ENCODE measurements at places on chromosomes 6 and 20. TPM values are rescaled to one million over a fixed set of nuclear protein-coding genes. Genes with fewer than 3 reads are reported as not detected.
A peak's percentile ranks its signal among the peaks of the same experiment; 100 is the strongest.

The PAK5 gene
- 0.48 TPM for polyA plus RNA-seq

The NKAIN4 gene
- 41.5 TPM for polyA plus RNA-seq

The GTSF1L gene
- not detected for polyA plus RNA-seq

The HLA-DOA gene
- polyA plus RNA-seq: 5.3 TPM

The HMGCLL1 gene
- polyA plus RNA-seq: 2.6 TPM

The PDYN gene
- polyA plus RNA-seq: 0.23 TPM

The SYCP2 gene
- polyA plus RNA-seq: 5.0 TPM

The KCNG1 gene
- 4.7 TPM for polyA plus RNA-seq

- no peak for DNase-seq
These were observed 67.5 kb downstream of the NDUFAF5 start for GRCh38 chr20:13852306-13852705.

DNA sequence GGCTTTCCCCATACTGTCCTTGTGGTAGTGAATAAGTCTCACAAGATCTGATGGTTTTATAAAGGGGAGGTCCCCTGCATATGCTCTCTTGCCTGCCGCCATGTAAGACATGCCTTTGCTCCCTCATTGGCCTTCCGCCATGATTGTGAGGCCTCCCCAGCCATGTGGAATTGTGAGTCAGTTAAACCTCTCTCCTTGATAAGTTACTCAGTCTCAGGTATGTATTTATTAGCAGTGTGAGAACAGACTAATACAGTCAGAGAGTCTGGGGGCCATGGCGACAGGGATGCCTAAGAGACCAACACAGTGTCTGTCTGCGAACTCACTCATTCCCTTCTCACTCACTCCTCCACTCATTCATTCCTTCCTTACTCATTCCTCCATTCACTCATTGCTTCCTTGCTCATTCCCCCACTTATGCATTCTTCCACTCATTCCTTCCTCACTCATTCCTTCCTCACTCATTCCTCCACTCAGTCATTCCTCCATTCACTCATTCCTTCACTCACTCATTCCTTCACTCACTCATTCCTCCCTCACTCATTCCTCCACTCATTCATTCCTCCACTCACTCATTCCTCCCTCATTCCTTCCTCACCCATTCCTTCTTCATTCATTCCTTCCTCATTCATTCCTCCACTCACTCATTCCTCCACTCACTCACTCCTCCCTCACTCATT is 137.5 kb upstream of the AGPAT4 start:
- no peak for DNase-seq

DNA sequence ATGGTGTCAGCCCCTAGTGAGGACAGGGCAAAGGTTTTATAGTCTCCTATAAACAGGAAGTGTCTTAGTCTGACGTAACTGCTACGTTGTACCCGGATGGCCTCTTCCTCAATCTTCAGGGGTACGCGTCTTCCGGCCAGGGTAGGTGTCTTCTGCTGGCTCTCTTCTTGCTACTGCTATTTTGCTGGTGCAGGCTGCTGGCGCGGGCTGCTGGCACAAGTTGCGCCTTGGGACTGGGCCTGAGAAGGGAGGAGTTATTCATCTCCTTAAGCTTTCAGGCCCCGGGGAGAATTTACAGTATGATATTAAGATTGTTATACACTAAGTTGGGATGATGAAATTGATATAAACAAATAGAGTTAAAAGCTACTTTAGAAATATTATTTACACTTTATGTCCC is 74.4 kb downstream of the HDGFL1 start:
- DNase-seq: no peak

GRCh38 chr20:37711001-37711400 is 17.2 kb downstream of the CTNNBL1 start:
- no peak for DNase-seq

GRCh38 chr20:41318271-41318649 is 729 bp upstream of the ZHX3 start:
- DNase-seq: no peak

GRCh38 chr6:158121335-158121734 is 46.7 kb downstream of the SERAC1 start:
- no peak for DNase-seq

DNA sequence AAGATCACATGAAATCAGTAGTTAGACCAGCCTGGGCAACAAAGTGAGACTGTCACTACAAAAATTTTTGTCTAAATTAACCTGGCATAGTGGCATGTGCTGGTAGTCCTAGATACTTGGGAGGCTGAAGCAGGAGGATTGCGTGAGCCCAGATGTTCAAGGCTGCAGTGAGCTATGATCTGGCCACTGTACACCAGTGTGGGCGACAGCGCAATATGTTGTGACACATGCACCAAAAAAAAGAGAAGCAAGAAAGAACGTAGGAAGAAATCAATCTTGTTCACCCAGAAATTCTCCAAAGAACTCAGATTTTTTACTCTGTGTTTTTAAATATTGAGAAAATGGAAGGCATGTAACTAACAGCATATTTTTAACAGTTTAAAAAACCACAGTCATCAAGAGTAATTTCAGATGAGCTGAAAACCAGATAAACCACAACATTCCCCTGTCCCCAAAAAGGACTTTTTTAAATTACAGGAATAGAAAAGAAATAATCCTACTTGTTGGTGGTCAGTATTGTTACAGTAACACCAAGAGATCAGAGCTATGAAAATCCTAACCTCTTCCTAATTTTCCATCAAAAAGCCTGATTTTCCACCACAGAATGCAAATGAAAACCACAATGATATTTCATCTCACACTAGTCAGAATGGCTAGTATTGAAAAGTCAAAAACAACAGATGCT is 240.2 kb downstream of the KHDC1L start:
- no peak for DNase-seq

DNA sequence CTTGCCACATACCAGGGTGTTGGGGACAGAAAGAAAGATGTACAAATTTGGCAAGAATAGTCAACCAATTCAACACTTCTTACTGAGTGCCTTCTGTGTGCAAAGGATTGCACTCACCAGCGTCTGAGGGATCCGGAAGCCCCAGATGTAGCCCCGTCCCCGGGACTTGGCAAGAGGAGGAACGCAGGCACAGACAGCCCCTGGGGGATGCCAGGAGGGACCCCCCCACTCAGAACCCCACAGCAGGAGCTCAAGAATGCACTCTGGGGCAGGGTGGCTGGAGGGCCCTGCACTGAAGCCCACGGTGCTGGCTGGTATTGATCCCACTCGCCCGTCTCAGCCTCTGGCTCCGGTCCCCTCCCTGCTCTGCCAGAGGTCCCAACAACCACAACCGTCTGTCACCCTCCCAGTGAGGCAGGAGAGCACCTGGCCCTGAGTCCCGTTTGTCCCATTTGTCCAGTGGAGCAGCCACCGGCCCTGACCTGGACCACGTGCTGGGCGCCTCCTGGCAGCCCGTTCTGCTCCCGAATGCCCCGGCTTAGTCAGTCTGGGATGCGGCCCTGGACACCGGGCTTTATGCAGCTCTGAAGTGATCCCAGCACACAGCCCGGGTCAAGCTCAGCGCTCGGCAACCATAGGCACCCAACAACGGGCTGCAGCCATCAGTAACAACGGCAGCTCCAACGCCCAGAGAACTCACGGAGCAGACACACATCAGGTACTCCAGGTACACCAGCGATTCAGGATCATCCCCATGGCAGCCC is 128.7 kb downstream of the DLL1 start:
- DNase-seq: no peak

DNA sequence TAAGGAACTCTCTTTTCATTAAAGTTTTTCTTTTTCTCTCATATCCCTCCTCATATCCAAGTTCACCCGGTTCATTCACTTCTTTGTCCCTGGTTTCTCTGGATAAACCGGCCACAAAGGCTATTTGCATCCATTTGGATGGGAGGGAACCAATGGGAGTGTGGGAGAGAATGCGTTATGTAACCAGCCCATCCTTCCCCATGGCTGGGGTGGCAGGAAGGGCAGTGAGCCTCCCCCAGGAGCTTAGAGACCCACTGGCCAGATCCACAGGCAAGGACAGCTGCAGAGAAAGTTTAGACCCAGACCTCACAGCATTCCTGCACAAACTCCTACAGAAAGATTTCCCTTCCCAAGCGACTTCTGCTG is 10.7 kb downstream of the CASS4 start:
- DNase-seq: no peak

DNA sequence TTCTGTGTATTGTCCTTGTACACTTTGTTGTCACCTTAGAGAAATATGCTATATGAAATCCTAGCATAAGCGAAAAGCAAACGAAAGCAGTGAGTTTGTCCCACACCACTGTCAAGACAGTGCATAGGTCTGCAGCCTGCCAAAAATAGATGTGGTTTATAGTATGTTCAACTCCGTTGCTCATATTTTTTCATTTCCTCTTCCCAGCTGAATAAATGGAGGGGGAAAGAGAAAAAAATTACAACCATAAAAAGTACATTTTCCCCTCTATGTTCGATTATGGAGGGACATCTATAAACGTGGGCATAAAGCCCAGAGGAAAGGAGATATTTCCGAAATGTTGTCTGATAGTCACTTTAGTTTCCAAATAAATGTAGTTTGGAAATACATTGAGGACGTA is 25.8 kb downstream of the PRL start:
- DNase-seq: no peak

DNA sequence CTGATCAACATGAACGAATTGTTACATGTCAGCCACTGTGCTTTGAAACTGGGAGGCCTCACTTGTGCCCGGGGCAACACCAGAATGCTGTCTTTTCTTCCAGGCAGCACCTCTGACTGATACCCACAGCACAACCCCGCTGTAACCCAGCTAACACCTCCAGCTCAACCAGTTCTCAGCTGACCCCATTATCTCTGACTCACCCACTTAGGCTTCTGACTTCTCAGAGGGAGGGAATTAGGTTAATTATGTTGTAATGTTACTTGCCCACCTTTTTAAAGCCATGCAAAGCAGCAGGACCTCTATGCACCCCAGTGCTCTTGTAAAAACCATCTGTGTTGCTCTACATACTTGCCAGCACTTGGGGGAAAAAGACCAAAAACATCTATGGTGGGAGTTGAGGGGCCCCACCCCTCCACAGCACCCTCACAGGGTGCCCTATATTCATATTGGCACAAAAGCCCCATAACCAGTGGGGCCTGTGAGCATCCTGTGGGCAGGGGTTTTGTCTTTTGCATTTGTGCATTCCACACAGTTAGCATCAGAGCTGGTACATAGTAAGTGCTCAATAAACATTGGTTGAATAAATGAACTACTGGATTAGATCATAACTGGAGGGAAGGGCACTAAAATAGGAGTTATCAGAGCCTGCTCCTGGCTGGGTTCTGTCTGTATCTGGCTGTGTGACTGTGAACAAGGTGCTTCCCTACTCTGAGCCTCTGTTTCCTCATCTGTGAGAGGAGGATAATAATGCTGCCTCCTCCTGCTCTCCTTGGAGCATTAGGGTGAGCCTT is 22.3 kb downstream of the BNIP5 start:
- no peak for DNase-seq

DNA sequence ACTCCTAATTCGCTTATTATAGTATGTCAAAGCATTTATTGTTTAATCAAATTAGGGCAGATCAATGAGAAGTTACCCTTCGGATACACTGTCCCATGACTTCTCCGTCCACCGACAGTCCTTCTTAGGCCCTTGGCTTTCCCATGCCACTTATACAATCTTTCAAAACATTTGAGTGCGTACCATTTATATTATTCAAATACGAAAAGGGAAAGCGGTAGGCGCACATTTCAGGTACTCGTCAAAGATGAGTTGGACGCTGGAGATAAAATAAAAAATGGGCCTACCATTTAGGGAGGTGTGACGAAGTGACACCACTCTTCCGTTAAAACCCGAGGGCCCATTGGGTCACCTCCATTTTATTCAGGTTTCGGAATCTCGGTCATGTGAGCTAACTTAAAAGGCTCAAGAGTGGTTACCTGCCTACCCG is 542 bp upstream of the AFG1L start:
- no peak for DNase-seq

DNA sequence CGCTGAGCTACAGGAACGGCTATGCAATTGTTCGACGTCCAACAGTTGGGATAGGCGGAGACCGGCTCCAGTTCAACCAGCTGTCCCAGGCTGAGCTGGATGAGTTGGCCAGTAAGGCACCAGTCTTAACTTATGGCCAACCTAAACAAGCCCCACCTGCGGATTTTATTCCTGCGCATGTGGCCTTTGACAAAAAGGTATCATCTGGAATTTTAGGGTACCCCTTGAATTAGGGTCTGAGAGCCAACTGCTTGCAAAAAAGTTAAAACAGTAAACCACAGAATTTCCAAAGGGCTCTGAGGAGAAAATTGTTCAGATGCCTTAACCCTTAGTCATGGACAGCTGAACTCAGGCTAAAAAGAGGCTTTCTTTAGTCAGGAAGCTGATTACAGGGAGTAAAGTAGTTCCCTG is 3.8 kb downstream of the EFHC1 start:
- no peak for DNase-seq

DNA sequence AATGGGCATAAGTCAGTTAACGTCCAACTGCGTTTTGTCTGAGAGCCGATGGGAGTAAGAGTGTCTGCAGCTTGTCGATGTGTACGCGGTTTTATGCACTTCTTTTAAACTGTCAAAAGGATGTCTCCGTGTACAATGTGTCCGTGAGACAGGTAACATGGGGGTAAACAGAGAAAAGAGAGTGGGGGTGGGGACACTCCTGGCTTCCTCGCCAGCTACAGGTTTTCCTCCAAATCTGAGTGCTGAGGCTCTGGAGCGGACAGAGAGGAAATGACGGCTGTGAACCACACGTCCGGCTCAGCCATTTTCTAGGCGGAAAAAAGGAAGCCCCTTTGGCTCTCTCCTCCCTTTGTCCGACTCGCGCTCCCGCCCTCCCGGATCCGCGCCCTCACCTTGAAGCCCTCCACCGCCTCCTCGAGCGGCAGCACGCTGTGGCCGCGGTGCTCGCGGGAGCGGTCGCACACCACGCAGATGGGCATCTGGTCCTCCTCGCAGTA is 916 bp downstream of the TRIM27 start:
- no peak for DNase-seq

- no peak for DNase-seq
These were observed 529.1 kb upstream of the CITED2 start for GRCh38 chr6:139903411-139904157.

GRCh38 chr6:158059108-158059507 is 77.4 kb downstream of the SYNJ2 start:
- DNase-seq: no peak

DNA sequence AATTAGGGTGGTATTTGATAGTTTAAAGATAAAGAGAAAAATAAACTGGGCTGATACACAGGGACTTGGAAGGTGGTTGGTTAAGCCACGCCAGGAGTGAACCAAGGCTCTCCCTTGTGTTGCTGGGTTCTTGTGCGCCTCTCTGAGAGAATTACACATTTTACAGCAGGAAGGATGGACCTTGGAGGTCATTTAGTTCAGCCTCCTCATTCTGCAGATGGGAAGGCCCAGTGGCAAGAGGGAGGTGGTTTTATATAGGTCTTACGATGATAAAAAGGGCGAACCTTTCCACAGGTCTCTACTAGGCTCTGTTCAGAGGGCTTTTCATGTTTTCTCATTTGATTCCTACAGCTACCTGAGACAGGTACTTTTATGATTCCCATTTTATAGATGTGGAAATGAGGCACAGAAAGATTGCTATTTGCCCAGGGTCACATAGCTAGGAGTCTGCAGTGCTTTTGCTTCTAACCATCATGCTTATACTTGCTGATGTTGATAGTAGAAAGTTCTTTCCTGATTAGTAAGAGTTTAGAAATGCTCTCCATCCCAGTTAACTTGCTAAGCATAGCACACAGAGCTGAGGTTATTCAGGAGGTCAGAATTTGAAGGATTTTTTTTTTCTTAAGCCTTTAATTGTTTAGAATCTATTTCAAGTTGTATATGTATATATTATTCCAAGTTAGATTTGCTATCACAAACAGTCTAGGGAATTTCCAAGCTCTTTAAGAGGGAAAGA is 12.8 kb downstream of the HIVEP1 start:
- no peak for DNase-seq

GRCh38 chr20:63037669-63038268 is 31.0 kb upstream of the BHLHE23 start:
- DNase-seq: no peak

GRCh38 chr6:18387061-18387721 is at the start of gene RNF144B:
TSS of gene RNF144B (plus strand) at chr6:18387350. CDS start at chr6:18399535, 12,185 bp downstream.
- DNase-seq: peak; percentile 74
